NCI-H1092 treated with DMSO at 0.1 percent for 48 hours (cell line): ENCODE measurements at places on chromosomes 2 and 18.

GRCh38 chr2:201347138-201347537 is 10.0 kb downstream of the FLACC1 start:
- no peak for DNase-seq

DNA sequence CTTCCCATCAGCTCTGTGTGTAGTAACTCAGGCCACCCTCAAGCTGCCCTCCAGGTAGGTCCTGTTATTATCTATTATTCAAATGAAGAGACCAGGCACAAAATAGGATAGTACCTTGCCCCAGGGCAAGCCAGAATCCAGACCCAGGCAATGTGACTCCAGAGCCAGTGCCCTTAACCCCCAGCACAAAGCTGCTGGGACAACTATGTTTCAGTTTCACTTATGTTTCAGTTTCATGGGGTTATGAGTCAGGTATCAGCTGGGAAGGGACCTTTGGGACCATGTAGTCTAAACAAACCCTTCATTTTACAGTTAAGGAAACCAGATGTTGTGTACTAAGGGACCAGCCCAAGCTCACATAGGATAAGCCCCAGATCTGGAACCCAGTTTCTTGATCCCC is 10.0 kb downstream of the HK2 start:
- DNase-seq, result no peak

GRCh38 chr18:53360501-53361443 is 863.7 kb downstream of the MBD2 start:
- no peak for DNase-seq

- DNase-seq, result no peak
Observed at GRCh38 chr18:21538230-21538629, 62.3 kb downstream of the ESCO1 start.
